ENCODE measurements at places on chromosomes 7 and 10. TPM values are rescaled to one million over a fixed set of nuclear protein-coding genes. Genes with fewer than 3 reads are reported as not detected.

- no peak for DNase-seq
Observed at GRCh38 chr7:155449869-155450557, 7.9 kb upstream of the EN2 start.

DNA sequence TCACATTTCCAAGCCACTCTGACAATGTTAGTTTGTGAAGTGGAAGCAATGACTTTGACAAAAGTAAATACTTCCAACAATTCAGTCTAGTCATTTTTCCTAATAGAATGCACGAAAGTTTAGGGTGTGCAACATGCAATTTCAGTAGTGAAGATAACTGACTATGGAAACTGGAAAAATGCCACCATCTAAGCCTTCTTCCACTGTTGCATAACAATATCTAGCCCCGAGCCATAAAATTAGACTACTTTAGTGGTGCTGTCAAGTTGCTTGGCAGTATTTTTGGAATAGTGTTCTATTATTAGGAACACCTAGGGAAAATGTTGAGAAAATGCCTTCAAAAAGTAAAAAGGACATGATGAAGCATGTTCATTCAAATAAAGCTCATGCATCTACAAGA, 17.9 kb downstream of the SEMA3A start:
- no peak for DNase-seq

DNA sequence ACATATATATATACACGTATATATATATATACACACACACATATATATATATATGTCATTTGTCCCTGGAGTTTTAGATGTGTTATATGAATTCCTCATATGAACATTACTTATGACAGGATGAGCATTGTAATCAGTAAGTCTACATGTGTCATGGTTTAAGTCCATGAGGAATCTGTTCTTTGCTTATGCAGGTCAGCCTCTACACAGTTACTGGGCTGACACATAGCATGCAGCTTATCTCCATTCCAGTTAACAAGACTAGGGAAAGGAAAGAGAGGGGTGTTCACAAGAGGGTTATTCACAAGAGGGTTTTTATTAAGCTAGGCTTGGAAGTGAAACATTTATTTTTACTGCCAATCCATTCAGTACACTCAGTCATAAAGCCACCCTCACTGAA, 226.7 kb downstream of the SNX13 start:
- DNase-seq: no peak

GRCh38 chr10:31383810-31384588, 65.0 kb downstream of the ZEB1 start:
- no peak for DNase-seq

Gene STOX1
- total RNA-seq: 3.0 TPM

Gene GNGT1
- not detected for total RNA-seq
